ENCODE measurements at places on chromosomes 3 and 15. TPM values are rescaled to one million over a fixed set of nuclear protein-coding genes. Genes with fewer than 3 reads are reported as not detected.

GRCh38 chr3:13367728-13368127, 52.4 kb downstream of the NUP210 start:
- no peak for DNase-seq

The GOLGA8T gene
- total RNA-seq: 0.47 TPM

DNA sequence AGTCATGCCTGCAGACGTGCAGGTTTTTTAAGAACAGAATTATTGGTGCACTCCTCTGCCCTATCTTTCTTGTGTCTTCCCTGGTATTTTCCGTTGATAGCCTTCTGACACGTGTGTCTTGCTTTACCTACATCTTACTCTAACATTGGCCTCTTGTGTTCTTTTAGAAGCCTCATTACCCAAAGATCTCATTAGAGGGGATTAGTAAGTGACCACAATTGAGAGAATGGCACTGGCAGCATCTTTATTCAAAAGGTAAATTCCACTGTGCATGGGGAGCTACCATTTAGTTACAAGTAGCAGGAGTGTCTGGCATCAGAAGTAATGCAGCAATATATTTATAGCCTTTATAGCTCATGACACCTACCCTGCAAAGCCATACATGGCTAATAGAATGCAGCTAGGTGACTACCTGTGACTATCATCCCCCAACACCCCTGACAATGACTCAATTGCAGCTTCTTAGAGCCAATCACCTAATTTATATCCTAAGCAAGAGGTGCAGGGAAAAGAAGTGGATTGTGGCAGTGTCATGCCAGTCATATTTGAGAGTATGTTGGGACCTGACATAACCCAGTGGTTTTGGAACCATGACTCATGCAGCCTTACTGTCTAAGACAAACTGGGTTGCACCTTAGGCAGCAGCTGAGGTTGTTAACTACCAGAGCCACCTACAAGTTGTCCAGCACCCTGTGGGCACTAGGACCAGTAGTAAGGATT, 164.8 kb downstream of the GRM7 start:
- DNase-seq: no peak

The CYP1A2 gene
- not detected for total RNA-seq

DNA sequence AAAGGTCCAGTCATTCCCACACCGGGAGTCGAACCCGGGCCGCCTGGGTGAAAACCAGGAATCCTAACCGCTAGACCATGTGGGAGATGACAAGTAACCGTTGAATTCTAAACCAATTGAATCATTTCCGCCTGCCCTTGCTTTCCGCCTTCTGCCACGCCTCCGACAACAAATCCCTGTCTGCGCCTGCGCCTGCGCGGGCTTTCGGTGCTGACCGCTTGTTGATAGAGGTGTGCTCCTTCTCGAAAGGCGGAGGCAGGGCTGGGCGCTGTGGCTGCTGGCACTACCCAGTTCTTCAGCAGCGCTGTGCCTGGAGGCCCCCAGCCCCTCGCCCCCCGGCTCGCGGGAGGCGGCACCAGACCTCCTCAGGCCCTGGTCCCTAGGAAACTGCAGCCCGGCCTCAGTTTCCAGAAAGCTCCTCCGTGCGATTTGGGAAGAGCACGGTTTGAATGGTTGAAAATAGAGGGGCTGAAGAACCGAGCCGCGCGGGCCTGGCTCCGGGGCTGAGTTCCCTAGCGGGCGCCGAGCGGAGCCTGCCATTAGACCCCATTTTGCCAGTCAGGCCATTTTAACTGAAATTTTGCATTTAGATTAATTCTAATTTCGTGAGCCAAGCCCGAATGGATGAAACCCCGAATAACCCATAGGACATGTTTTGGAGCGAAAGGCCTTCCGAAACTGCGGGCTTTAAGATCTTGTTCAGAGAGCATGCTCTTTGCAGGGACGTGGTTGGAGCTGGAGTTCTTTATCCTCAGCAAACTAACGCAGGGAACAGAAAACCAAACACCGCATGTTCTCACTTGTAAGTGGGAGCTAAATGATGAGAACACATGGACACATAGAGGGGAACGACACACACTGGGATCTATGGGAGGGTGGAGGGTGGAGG, 219.3 kb upstream of the ATP10A start:
- peak; percentile 95 for DNase-seq

DNA sequence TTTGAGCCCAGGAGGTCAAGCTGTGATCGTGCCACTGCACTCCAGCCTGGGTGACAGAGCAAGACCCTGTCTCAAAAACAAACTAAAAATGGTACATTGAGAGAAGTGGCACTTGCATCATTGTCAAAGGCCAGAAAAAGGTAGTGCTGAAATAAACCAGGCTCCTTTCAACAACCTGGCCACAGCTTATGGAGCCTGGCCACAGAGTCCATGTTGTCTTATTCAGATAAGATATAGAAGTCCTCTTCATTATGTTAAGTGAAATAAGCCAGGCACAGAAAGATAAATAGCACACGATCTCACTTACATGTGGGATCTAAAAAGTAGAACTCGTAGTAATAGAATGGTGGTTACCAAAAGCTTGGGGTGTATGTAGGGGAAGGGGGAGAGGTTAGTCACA, 34.8 kb downstream of the EMC4 start:
- peak; percentile 30 for DNase-seq

The RNU5B-1 gene
- total RNA-seq: 40.3 TPM

DNA sequence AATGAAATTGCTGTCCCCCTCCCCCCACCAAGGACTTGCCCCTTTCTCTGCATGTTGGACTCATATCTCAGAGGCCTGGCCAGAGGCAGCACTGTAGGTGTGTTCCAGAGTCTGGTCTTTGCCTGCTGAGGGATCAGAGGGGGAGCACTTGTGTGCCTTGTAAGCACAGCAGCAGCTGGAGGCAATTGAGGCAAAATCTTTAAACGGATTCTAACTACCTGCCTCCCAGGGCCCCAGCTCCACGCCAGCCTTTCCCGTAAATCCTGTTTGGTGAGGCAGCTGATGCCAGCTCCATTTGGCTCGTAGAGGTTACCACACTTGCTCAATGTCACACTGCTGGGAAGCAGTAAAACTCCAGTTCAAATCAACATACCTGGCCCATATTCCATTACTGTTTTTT, 2.3 kb upstream of the IDH2 start:
- DNase-seq: no peak

- no peak for DNase-seq
These were observed 18.6 kb downstream of the SSUH2 start for GRCh38 chr3:8625991-8626390.

DNA sequence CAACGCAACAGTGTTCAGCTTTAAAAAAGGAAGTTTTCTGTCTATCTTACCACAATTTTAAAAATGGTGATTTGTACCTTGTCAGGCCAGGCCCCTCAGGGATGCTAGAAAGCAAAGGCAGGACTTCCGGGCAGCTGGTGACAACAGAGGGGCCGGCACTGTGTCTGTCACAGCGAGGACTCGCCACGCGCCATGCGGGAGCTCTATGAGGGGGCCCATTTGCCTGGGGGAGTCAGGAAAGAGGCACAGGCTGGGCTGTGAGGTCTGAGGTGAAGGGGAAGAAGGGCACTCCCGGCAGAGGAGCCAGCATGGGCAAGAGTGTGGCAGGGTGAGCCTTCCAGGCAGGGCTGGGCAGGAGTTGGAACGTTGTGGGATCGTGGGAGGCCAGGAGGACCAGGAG, 7.0 kb downstream of the IQSEC1 start:
- DNase-seq: no peak

DNA sequence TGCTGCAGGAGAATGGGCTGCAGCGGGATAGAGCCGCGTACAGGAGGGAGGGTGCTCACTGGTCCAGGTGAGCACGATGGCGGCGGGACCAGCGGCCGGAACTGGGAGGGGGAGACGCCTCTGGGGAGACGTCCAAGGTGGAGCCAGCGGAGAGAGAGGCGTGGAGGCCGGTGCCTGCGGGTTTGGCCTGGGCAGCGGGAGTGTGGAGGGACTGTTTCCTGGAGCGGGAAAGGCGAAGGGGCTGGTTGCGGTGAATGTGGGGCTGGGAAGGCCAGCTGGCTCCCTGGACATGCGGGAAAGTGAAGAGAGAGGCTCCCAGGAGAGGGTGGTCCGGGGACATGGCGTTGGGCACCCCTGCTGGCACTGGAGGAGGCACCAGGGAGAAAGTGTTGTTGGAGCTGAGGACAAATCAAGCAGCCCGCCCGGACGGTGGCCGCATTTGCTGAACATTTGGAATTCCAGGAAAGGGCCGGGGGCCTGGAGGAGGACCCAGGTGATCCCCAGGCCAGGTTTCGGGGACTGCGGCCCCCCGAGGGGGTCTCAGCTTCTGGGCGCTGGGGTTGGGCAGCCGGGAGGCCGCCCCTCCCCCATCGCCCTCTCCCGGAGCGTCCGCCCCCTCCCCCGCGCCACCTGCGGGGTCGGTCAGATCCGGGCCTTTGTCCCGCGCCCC, 34.3 kb downstream of the DNAJB8 start:
- DNase-seq: no peak

GRCh38 chr15:101240358-101240757, 11.5 kb downstream of the CHSY1 start:
- no peak for DNase-seq

GRCh38 chr3:31247850-31248562, 284.7 kb upstream of the STT3B start:
- no peak for DNase-seq

DNA sequence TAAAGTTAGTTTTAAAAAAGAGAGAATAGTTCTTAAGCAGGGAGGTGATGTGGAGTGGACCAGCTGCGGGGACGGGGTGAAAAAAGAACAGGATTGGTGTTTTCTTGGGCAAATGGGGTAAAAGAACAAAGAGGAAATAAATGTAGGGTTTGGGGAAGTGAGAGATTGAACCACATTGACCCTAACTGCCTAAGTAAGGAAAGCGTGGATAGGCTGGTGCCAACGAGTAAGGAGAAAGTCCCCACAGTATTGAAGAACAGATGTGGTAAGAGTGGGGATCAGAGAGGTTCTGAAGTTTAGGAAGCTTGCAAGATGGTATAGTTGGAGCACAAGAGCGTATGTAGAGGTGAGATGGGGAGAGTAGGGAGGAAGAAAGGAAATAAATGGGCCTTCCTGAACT, 17.0 kb downstream of the IREB2 start:
- no peak for DNase-seq

DNA sequence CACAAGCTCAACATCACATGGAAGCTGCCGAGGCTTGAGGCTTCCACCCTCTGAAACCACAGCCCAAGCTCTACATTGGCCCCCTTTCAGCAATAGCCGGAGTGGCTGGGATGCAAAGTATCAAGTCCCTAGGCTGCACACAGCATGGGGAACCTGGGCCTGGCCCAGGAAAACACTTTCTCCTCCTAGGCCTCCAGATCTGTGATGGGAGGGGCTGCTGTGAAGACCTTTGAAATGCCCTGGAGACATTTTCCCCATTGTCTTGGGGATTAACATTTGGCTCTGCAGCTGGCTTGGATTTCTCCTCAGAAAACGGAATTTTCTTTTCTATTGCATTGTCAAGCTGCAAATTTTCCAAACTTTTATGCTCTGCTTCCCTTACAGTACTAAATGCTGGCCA, 18.2 kb downstream of the HRG start:
- DNase-seq: no peak

DNA sequence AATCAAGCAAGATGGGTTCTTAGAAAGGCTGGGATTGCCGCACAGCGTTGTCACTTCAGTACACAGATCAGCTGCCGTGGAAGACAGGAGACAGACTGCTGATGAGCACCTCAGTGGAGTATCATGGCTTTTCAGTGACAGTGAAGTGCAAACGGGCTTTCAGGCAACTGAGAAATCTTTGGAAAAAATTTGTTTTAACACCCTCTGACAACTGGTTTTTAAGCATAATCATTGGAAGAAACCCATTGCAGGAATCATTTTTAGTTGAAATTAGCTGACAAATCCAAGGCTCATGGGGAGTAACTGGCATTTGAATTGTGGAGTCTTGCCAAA, 418.8 kb downstream of the OTOL1 start:
- DNase-seq: no peak

- DNase-seq: no peak
These were observed 107.4 kb downstream of the PEAK1 start for GRCh38 chr15:77312523-77312922.

GRCh38 chr15:31327669-31328427, 1.2 kb downstream of the KLF13 start:
- peak; percentile 75 for DNase-seq

- DNase-seq: no peak
These were observed 850.3 kb upstream of the CADM2 start for GRCh38 chr3:84108442-84108971.

DNA sequence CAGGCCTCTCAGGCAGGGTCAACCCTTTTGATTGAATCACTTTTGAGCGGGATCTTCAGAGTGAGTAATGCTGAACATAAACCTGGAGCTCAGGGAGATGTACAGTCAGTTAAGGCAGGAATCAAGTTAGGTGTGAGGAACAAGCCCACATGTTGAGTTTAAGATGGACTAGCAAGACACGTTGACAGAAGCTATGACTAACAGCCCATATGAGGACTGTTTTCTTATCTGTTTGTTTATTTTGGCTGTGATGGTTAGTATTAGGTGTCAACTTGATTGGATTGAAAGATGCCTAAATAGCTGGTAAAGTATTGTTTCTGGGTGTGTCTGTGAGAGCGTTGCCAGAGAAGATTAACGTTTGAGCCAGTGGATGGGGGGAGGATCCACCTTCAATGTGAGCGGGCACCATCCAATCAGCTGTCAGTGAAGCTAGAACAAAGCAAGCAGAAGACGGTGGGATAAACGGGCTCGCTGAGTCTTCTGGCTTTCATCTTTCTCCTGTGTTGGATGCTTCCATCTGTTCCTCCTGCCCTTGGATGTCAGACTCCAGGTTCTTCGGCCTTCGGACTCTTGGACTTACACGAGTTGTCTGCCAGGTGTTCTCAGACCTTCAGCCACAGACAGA, 232.3 kb upstream of the STAC start:
- DNase-seq: no peak

The LRRC15 gene
- 0.14 TPM for total RNA-seq

- DNase-seq: no peak
These were observed 10.5 kb downstream of the SQOR start for GRCh38 chr15:45645026-45645980.

DNA sequence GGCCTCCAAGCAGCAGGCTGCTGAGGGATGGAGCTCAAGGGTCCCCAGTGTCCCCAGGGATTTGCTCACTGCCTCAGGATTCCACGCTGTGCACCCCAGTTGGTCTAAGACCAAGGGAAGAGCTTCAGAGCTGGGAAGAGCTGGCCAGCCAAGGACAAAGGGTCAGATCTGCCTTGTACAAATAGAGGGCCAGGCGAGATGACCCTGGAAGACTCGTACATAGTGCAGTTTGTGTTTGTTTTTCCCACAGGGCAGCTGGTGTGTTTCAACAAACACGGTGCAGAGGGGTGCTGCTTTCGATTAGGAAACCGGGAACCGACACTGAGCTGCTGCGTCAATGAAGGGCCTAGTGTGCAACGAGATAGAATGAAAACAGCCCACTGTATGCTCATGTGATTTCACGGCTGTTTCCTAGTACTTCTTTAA, 56.1 kb upstream of the TRPM1 start:
- DNase-seq: no peak

GRCh38 chr3:53194210-53195065, 33.4 kb downstream of the PRKCD start:
- peak; percentile 56 for DNase-seq

The TERC gene
- 3.8 TPM for total RNA-seq

The RAB6B gene
- 59.1 TPM for total RNA-seq

The OCA2 gene
- not detected for total RNA-seq

The CPN2 gene
- 2.4 TPM for total RNA-seq

Measured in left ventricle myocardium inferior (tissue), 1 donor.